ENCODE measurements at places on chromosomes 13 and 19. TPM values are rescaled to one million over a fixed set of nuclear protein-coding genes. Genes with fewer than 3 reads are reported as not detected.

Gene PRODH2
- total RNA-seq, result not detected

Gene MLLT1
- 45.6 TPM for total RNA-seq

Gene TMPRSS9
- total RNA-seq, result not detected

Gene TNFSF9
- 5.8 TPM for total RNA-seq

Gene PSG6
- total RNA-seq, result not detected

Gene VSTM1
- not detected for total RNA-seq

Gene STOML3
- total RNA-seq, result not detected

Gene RANBP3
- 98.6 TPM for total RNA-seq

Gene FPR3
- not detected for total RNA-seq

Gene PRSS57
- not detected for total RNA-seq

Gene KPTN
- total RNA-seq, result 13.8 TPM

Measured in T-helper 1 cell treated with Interleukin-12 subunit alpha and Interleukin-12 subunit beta and Interleukin-4 antibody, amounts not matched to agents 30 ng/mL and 1 ng/mL, for 36 hours (primary cell).